Activated CD4-positive, CD25-positive, alpha-beta regulatory T cell treated with anti-CD3 and anti-CD28 coated beads, Interleukin-2, amount 50 U/mL, for 72 hours (primary cell): ENCODE measurements at places on chromosomes 16 and 17.

- no peak for DNase-seq
Measured at GRCh38 chr16:10332775-10333174, 53.1 kb upstream of the ATF7IP2 start.

- DNase-seq: no peak
Measured at GRCh38 chr17:59839651-59840328, 53.0 kb downstream of the TUBD1 start.

DNA sequence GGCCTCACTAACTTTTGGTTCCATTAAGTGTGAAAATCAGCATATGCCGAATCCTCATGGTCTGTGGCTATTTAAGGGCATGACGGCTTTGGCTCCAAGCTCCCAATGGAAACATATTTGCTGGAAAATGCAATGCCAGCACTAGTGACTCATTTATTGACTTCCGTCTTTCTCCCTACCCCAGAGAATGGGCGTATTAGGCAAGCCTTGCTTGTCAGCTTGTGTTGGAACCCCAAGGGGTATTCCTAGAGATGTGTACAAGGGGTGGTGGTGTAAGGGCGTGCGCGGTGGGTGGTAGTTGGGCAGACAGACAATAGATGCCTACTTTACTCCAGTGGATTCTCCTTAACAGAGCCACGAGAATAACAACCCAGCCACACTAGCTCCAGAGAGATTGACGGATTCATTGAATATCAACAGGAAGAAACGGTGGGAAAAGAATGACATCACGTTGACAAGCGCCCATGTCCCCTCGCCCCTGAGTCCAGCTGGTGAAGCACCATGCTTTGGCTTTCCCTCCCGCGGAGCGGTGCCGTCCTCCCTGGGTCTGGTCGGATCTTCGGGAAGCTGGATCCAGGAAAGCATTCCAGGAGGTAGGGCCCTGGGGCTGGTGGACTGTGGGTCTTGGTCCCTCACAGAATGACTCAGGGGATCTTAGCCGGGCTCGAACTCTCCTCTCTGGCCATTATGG lies 10.3 kb downstream of the CD300LB start:
- DNase-seq: peak; percentile 27

DNA sequence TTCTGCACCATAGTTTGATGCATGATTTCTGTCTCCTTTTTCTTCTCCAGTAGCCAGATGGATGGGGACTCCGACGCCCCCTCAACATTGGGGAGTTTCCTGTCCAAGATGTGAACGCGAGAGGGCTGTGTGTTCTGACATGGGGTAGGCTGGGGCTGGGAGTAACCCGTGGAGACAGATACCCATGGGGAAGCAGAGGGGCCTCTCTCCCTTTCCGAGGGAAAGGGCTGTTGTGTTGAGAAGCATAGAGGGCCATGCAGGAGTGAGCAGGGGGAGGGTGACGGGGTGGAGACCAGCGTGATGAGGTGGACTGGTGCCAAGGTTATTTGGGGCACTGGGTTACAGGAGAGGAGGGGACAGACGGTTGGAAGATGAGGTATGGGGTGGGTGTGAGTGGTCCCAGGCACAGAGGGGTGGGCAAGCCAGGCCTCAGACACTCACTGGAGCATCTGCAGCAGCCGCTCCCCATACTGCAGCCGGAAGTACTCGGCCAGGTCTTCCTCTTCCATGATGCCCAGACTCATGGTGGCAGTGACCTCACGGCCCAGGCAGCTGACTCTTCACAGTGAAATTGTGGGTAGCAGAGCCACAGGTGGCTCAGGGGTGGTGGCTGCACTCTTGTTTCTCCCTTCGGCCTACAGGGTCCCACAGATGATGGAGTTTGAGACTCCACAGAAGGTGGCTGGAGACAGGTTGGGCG lies 400 bp downstream of the CCDC42 start:
- no peak for DNase-seq

DNA sequence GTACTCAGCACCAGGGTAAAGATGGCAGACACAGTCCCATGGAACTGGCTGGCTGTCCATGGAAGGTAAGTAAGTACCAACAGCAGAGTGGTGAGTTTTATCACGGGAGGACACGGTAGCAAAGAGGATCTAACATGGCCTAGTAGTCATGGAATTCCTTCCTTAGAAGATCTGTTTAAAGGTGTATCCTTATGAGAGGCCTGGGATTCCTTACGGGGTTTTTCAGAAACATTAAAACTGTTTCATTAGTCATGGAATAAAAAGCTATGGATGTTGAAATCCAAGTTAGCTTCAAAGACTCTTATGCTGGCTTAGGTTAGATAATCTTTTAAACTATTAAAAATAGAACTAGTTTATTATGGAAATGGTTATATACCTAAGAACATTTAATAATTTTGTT lies 7.4 kb downstream of the FTO start:
- DNase-seq: no peak

DNA sequence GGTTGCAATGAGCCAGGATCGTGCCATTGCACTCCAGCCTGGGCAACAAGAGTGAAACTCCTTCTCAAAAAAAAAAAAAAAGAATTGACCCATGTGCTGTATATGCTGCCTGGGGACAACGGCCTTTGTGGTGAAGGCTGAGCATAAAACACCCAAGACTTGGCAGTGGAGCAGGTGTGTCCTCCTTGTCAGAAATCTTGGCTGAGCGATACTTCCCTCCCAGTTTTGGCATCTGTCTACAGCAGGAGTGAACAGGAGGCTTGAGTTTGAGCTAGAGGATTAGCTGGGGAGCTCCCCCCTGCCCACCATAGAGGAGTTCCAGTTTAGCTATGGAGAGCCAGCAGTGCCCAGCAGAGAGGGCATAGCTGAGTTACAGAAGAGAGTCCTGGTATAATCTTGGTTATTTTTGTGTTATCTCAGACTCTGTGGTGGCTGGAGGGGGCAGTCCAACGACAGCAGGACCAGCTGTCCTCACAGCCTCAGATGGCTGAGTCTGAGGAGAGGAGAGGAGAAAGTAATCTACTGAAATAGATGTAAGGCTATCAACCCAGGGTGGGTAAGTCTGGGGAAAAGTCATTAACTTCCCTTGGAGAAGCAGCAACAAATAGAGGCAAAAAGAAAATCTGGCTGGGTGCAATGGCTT lies 18.4 kb downstream of the SP2 start:
- DNase-seq: no peak

- no peak for DNase-seq
Measured at GRCh38 chr17:31431852-31432658, 40.6 kb downstream of the RAB11FIP4 start.

- no peak for DNase-seq
Measured at GRCh38 chr17:61766520-61766919, 96.8 kb downstream of the BRIP1 start.

- no peak for DNase-seq
Measured at GRCh38 chr16:84220851-84221250, 19.0 kb downstream of the KCNG4 start.

DNA sequence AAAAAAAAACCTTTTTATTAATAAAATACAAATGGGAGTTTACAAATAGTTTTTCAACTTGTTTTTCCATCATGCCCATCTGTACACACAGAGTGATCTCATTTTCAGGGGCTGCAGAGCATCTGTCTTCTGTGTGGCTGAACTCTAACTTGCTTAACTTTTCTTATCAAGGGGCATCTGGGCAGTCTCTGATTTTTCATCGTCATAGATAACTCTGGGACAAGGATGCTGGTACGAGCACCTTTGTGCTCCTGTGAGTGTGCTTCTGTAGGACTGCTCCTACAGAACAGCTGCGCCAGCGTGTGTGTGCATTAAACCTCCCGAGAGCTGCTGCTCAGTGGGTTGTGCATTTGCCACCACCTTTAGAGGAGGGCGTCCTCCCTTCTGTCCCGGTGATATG lies 34.6 kb upstream of the TAC4 start:
- DNase-seq: no peak

DNA sequence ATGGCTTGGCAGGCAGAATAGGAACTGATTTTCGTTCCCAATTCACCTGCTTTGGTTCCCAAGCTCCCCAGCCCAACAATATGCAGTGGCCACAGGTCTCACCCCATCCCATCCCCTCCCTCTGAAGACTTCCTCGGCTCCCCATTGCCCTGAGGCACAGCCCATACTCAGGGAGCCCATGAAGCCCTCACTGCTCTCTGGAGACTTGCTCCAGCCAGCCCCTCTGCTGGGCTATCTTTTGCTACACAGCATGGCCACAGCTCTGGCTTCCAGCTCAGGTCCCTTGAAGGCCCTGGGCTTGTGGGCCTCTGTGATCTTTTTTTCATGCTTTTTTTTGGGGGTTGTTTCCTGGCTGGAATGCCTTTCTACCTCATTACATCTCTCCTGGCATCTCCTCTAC lies 8.5 kb upstream of the RNF222 start:
- no peak for DNase-seq

GRCh38 chr17:14004927-14005620 lies 64.2 kb upstream of the COX10 start:
- DNase-seq: no peak

DNA sequence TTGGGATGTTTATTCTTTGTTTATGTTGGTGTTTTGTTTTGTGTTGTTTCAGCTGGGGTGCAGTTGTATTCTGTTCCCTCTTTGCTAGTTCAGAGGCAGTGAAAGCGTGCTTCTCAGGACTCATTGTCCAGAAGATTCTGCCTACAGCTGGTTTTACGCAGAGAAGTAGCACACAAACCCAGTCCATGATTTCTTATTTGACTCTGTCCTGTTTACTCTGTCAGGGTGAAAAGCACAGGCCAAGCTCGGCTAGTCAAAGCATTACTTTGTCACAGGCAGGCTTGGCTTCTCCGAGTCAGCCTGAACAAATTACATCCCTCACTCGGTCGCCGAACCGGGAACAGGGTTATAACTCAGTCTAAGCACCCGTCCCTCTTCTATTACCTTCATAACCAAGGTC lies 435.0 kb downstream of the MAF start:
- DNase-seq: no peak

DNA sequence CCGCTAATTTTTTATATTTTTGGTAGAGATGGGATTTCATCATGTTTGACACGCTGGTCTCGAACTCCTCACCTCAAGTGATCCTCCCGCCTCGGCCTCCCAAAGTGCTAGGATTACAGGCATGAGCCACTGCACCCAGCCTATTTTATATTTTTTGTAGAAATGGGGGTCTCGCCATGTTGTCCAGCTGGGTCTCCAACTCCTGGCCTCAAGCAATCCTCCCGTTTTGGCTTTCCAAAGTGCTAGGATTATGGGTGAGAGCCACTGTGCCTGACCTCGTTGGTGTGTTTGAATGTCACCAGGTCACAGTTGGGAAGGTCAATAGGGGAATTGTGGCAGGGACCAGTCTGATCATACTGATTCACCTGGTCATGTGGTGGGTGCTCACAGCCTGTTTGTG lies 56.7 kb upstream of the NKD1 start:
- no peak for DNase-seq

- no peak for DNase-seq
Measured at GRCh38 chr17:64628641-64629040, 33.5 kb downstream of the SMURF2 start.

DNA sequence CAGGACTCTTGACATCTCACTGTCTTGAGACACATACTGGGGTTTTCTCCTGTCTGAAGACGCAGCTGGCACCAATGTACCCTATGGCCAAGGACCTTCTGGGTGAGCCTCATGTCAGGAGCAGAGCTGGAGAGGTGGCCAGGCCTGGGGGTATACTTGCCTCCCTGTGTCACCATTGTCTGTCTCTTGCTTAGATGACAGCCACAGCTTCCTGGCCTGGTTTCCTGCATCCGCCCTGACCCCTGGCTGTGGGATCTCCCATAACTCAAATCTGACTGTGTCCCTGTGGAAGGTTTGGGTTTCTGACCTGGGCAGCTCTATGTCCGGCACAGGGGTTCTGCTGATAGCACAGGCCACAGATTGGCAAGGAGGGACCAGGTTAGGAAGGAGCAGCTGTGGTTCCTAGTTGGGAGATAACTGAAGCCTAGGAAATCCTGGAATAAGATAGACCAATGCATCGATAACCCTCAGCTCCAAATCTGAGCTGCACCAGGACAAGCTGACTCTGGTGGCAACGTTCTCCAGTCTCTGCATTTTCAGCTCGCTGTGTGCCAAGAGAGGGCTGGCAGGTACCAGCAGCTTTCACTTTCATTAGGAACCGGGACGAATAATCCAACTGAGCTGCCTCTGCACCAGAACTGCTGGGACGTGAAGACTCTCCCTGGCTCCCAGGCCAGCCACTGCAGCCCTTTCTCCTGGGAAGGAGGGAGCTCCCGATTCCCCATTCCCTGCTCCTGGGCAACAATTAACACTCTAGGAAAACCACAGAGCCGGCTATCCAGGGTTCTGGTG lies 5.0 kb downstream of the DEXI start:
- no peak for DNase-seq

DNA sequence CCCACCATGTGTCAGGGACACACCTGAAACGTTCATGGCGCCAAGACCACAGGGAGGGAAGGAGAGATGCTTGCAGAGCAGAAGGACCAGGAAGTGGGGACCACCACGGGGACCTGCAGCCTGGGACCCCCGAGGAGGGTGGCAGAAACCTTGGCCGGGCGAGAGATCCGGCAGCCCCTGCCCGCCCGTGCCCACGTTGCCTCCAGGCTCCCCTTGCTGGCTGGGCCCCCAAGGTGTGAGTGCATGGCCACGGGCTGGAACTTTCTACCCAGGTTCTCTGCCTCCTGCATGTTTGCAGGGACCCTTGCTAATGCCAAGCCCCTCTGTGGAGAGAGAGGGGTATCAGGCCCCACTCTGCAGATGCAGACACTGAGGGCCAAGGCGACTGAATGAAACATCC lies 50.4 kb downstream of the USP22 start:
- no peak for DNase-seq

GRCh38 chr17:82408288-82408937 lies 9.7 kb upstream of the HEXD start:
- DNase-seq: no peak

- no peak for DNase-seq
Measured at GRCh38 chr17:9240659-9241370, 219.5 kb downstream of the NTN1 start.

GRCh38 chr16:14232106-14232864 lies 161.2 kb downstream of the MRTFB start:
- DNase-seq: no peak

- DNase-seq: no peak
Measured at GRCh38 chr16:51967646-51968045, 579.3 kb downstream of the TOX3 start.

- no peak for DNase-seq
Measured at GRCh38 chr16:51051671-51052070, 99.4 kb downstream of the SALL1 start.

DNA sequence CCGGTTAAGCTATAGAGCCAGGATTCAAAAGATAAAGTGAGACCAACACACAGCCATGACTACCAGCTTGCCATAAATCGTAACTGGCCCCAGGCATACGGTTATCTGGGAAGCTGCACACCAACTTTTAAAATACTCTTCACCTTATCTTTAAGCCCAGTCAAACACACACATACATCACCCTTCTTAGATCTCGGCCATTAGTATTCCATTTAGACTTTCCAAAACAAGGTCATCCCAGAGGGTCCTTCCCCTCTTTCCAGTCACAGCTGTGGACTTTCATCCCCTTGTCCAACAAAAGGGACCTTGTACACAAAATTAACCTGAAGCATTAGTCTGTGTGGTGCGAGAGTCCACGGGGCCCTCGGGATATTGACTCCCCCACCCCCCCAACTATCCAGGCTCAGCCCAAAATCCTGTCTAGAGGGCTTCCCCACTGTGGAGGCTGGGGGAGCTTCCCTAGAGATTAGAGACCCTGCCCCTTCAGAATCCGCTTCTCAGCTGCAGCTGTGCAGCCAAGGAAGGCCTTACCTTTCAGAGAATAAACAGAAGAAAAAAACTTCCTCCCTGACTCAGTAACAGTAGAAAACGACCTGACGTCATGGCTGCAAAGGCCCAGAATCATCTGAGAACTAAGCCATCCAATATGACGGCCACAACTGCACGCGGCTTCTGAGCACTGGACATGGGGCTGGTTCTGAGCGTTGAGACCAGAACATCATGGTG lies 9.9 kb downstream of the ZFHX3 start:
- no peak for DNase-seq

GRCh38 chr17:40182606-40183005 lies 5.3 kb downstream of the RAPGEFL1 start:
- no peak for DNase-seq
